ENCODE measurements at places on chromosomes 1 and 21.
A peak's percentile ranks its signal among the peaks of the same experiment; 100 is the strongest.

DNA sequence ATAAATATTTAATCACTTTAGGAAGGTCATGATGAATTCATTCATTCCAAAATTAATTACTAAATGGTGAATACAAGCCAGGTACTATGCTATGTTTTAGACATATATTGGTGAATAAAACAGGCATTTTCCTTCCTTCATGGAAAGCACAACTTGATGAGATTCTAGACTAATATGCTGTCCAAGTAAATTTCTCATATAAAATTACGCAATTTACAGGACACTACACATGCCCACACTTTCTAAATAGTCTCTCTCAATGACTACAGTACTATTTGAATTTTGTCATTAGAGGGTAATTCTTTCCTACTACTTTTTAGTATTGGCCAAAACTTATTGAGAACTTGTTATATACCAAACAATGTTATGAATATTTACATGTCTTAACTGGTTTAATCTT, 150.6 kb downstream of the CRB1 start:
- DNase-seq = no peak

GRCh38 chr1:157044326-157044725, 1.2 kb downstream of the ARHGEF11 start:
- no peak for DNase-seq

- DNase-seq = peak; percentile 33
Observed at GRCh38 chr1:145985502-145986439, 10.6 kb downstream of the TXNIP start.

GRCh38 chr1:3651026-3651929, 1.0 kb upstream of the TP73 start:
- no peak for DNase-seq

GRCh38 chr1:111204201-111204982, 3.9 kb upstream of the DENND2D start:
- peak; percentile 52 for DNase-seq

- DNase-seq = no peak
Observed at GRCh38 chr1:175920381-175920780, 177.0 kb upstream of the TNR start.

DNA sequence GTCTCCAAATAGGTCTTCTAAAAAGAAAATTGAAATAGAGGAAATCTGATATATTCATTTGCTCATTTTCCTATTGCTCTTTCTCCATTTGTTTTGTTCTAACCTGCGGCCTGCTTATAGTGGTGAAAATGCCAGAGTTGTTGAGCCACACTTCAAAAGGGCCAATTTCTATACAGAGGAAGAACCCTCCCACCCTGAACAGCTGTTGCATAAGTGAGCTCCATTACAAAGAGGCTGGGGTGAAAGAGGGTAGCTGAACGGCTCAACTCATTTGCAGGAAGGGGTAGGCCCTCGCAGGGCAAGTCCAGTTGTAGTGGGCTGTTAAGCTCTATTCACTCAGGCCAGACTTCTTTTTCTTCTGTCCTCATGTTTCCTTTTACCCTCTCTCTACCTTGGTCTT, 8.8 kb downstream of the ADCY10 start:
- no peak for DNase-seq

DNA sequence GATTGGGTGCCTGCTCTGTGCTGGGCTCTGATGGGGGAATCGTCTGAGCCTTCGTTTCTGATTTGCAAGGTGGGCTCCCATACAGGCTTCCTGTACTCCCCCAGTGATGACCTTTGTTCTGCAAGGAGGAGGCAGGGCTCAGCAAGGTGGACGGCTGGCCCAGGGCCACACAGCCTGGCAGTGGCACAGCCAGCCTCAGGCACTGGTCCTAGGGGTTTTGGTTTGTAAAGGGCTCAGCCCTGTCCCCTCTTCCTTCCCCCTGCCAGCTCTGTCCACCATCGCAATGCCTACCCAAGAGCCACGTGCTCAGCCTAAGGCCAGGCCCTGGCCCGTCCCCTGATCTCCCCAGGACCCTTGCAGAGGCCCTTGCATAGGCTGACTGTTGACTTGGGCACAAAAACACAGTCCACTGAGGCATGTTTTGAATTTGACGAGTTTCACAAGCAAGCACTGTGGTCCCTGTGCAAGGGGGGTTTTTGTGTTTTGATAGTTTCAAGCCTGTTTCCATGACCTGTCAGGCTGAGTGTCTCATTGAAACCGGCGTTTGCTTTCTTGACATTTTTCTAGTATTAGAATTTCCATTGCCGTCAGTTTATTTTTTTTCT, 39.5 kb upstream of the TNFRSF1B start:
- DNase-seq = no peak

GRCh38 chr1:109891930-109892329, 18.7 kb upstream of the CSF1 start:
- no peak for DNase-seq

- DNase-seq = no peak
Observed at GRCh38 chr1:207014728-207015127, 17.8 kb downstream of the C1orf116 start.

GRCh38 chr21:42199868-42200463, 19.0 kb upstream of the ABCG1 start:
- DNase-seq = no peak

DNA sequence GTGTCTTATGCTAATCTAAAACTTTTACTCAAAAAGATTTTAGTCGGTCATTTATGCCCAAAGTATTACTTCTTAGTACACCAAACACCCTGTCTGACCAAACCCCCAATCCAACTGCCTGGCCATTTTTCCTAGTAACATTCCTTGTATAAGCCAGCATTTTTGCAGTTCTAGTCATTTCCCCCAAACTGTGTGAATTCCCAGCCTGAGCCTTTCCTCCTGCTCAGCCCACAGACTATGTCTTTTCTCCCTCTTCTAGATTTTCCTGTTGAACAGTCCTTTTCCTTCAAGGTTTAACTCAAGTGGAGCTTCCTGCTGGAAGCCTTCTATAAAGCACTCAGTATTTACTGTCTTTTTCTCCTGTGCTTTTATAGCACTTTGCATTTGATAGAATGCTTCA, 843.8 kb downstream of the USP25 start:
- no peak for DNase-seq

GRCh38 chr1:94777281-94777680, 42.9 kb upstream of the SLC44A3 start:
- no peak for DNase-seq

GRCh38 chr21:17114045-17114444, 398.8 kb upstream of the CXADR start:
- no peak for DNase-seq

GRCh38 chr1:105608713-105609112, 1447.8 kb upstream of the PRMT6 start:
- DNase-seq = no peak

GRCh38 chr1:80645621-80646020, 1155.1 kb upstream of the ADGRL2 start:
- DNase-seq = no peak

GRCh38 chr21:38777015-38777414, 28.7 kb upstream of the ETS2 start:
- no peak for DNase-seq

DNA sequence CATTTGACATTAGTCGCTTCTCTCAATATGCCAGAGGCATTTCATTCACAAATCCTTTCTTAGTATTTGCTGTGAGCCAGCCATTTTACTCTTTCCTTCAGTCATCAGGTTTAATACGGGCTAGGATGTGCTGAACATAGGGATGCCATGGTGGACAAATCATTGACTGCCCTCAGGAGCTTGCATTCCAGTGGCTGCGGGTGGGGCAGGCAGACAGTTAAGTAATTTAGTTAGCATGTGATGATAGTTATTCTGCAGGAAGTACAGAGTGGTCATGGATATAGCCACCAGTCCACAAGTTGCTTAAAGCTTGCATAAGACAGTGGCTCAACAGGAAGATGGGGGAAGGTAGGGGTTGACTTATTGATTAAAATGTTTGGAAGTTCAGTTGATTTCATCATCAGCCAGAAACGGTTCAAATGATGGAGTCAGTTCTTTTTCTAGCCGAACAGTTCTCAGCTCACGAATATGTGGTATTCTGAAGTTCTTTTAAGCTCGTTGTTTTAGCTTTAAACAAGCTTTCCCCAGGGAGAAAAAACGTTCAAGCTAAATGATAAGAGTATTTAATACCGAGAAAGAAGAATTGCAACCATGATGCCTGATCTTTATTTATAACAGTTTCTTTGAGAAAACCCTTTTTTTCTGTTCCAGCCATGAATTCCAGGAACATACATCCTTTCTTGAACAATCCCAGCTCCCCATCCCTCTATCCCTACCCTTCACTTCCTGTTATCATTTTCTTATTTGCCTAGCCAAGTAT, 1.4 kb downstream of the SLC22A15 start:
- peak; percentile 82 for DNase-seq

DNA sequence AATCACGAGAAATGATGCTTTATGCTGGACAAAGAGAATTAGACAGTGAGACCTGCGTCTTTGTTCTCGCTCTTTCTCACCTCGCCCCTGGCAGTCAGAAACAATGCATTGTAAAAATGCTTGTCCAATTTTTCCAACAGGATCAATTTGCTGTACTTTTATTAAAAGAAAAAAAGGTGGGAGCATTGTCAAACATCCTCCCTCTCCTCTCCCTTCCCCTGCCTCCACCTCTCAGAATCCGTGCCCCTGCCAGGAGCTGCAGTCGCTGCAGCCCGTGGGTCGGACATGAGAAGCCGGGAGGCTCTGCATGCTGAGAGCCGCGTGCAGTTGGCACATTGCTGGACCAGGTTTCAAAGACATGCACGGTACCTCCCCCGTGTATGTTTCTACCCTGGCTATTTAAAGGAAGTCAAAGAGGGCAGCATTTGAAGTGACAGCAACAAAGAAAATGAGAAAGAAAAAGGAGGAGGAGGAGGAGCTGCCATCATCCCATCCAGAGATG, 161.0 kb upstream of the KAZN start:
- no peak for DNase-seq

DNA sequence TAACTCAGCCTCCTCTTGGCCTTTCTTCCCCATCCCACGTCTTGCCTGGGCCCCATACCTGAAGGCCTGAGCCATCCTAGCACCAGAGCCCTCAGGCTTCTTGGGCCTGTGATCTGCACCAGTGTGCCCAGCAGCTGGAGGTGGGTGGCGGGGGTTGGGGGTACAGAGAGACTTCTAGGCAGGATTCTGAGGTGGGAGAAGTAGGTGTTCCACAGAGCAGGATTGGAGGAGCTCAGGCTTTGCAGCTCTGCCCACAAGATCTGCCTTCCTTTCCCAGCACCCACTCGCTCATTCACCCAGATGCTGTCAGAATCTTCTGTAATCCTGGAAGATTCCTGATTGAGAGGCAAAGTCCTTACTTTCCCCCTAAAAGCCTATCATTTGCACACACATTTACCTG, 10.0 kb upstream of the GJB5 start:
- no peak for DNase-seq

- no peak for DNase-seq
Observed at GRCh38 chr1:7313826-7314225, 457.3 kb upstream of the VAMP3 start.

- DNase-seq = no peak
Observed at GRCh38 chr1:66652556-66652955, 99.7 kb upstream of the DYNLT5 start.

GRCh38 chr21:39658066-39658465, 45.3 kb downstream of the B3GALT5 start:
- no peak for DNase-seq

- no peak for DNase-seq
Observed at GRCh38 chr1:54014009-54014629, 3.9 kb downstream of the LDLRAD1 start.

DNA sequence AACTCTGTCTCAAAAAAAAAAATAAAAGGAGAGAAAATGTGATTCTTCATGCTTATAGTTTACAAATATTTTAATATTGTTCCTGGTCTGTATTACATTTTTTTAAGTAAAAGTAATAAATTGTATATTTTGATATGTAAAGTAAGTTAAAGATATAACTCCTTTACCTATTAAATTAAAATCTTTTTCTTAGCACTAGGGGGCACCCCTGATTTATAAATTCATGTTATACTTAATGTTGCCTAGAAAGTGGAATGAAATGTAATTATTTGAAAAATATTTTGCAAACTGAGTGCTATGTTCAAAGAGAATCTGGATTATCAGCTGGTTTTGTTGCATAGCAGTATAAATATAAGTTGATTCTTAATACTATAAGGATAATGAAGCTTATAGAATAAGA, 49.2 kb downstream of the RALGPS2 start:
- DNase-seq = no peak

DNA sequence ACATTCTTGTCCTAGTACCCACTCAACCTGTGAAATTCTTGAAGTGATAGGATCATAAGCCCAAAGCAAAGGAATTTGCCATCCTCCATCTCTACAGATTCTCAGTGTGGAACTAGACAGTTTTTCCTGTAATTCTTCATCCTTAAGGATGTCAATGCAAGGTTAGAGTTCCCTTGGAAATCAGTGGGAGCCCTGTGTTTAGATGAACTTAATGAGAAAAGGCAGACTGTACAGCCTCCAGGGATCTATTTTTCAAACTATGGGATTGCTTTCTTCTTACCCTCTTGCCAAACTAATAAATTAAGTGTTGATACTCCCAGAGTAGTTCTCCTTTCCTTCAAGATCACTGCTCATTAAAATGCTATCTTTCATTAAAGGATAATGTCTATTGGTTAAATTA, 78.1 kb upstream of the OLFM3 start:
- DNase-seq = no peak

- no peak for DNase-seq
Observed at GRCh38 chr1:115299266-115299665, 38.8 kb downstream of the NGF start.

GRCh38 chr1:36256558-36257374, 32.5 kb downstream of the THRAP3 start:
- DNase-seq = no peak

DNA sequence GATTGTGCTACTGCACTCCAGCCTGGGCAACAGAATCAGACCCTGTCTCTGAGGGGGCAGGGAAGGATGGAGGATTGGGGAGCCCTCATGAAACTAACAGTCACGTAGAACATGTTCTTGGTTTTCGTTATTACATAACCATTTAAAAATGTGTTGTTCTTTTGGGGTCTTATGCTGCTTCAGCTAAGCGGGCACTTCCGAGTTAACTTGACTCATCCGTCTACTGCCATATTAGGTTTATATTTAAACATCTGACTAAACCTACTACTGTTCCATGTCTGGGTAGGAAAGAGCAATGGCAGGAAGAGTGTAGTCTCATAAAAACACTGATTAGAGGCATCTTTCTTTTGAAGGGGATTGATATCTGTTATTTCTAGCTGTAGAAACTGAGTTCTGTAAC, 59.5 kb upstream of the BMP8A start:
- DNase-seq = no peak

DNA sequence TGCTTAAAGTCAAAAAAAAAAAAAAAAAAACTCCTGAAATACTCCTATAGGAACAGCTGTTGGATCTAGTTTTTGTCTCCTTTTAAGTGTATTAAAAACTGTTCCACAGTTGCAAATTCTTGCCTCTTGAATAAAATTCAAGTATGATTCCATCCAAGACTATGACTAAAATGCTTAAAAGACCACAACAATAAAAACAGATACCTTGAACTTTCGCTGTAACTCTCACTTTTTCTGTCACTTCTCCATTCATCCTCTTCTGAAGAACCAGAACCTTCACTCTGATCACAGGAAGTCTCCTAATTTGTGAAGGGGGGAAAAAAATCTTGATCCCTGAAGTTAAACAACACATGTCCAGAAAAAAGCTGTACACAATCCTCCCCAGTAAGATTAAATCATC, 55.0 kb upstream of the PSMG1 start:
- DNase-seq = no peak
